ENCODE measurements at places on chromosomes 2 and 18.

DNA sequence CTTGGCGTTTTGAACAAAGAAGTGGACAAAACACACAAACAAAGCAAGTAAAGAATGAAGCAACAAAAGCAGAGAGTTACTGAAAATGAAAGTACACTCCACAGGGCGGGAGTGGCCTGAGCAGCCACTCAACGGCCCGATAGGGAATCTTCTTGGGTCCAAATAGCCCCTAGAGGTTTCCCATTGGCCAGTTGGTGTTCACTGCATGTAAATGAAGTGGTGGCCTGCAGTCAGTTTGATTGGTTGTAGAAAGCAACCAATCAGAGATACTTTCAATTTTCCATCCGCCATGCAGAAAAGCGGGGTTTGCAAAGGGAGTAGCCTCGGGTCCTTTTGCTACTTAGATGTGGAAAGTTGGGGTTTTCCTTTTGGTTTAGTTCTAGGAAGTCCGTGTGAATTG, 31.6 kb downstream of the CYBRD1 start:
- no peak for DNase-seq

- no peak for DNase-seq
Observed at GRCh38 chr18:60554967-60555366, 182.4 kb upstream of the MC4R start.

GRCh38 chr2:25125189-25125588, 43.2 kb downstream of the POMC start:
- no peak for DNase-seq

DNA sequence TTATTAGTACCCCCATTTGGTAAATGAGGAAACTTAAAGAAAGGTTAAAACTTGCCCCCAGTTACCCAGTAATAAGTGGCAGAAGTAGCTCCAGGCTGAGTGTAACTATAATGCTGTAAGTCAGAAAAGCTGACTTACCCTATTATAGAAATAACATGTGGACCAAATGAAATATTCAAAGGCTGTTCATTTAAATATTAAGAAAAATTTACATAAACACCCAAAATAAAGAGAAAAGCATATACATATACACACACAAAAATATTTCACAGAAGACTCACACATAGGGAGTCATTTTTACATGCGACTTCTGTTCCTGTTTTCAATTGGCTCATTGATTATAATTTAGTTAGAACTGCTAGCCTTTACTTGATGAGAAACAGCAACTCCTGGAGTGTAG, 189.1 kb downstream of the NBAS start:
- DNase-seq = no peak

- no peak for DNase-seq
Observed at GRCh38 chr2:218745559-218746469, 35.2 kb downstream of the TTLL4 start.

DNA sequence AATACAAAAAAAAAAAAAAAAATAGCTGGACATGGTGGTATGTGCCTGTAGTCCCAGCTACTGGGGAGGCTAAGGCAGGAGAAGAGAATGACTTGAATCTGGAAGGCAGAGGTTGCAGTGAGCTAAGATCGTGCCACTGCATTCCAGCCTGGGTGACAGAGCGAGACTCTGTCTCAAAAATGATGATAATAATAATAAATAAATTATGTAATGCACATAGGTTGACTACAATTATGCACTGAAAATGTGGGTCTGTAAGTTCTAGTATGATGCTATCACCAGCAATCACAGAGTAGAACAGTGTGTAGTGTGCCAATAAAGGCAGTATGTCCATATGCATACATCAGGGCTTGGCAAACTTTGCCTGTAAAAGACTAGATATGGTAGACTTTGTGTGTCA, 55.6 kb upstream of the MYCN start:
- DNase-seq = no peak

GRCh38 chr2:88517759-88518201, 65.3 kb upstream of the FOXI3 start:
- no peak for DNase-seq

All from GDM1 (cell line).